ENCODE measurements at places on chromosomes 5 and 9.
A peak's percentile ranks its signal among the peaks of the same experiment; 100 is the strongest.

DNA sequence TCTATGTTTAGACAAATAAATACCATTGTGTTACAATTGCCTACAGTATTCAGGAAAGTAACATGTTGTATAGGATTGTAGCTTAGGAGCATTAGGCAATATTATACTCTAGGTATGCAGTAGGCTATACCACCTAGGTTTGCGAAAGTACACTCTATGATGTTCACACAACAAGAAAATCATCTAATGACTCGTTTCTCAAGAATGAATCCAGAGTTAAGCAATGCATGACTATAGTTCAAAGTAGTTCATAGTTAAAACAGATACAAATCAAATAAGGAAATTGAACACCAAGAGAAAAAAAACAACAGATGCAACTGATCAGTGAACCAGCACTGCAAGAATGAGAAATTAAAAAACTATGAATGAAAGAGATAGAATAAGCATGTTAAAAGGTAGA is 27.6 kb upstream of the ABLIM3 start:
- no peak for DNase-seq

GRCh38 chr9:133800266-133800665 is 62.1 kb upstream of the SARDH start:
- no peak for DNase-seq

- no peak for DNase-seq
Measured at GRCh38 chr9:13127131-13127530, 152.4 kb downstream of the MPDZ start.

GRCh38 chr9:92769990-92770359 is 5.3 kb upstream of the BICD2 start:
- no peak for DNase-seq

- DNase-seq, result no peak
Measured at GRCh38 chr9:123753016-123753415, 176.9 kb downstream of the DENND1A start.

DNA sequence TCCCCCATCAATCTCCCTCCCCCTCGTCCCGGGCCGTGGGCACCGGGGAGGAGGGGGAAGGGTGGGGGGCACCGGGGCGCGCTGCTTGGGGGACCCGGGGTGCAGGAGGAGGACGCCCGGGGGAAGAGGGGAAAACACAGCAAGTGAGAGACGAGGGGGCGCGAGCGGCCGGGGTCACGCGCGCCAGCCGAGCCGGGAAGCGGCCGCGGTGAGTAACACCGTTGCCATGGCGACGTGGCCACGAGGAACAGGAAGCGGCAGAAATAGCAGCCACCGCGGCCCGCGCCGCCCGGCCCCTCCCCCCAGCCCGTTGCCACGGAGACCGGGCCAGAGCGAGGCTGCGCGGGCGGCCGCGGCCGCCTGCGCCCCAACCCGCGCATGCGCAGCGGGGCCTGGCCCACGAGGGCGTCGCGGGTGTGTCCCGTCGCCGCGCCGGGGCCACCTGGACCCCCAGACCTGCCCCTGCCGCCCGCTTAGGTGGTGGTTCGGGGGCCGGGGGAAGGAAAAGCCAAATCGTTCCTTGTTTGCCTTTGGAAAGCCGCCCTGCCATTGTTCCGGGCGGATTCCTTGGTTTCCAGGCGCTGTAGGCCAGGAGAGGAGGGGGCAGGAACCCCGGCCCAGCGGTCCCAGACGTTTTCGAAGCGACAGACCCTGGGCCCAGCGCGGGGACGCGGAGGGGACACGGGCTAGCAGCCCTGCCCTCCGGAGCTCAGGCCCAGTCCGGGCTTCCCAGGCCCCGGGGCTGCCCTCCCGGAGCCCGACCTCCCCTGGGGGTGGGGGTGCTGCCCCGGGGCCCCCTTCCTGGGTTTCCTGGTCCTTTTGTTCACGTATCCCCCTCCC is 207.1 kb downstream of the C9orf50 start:
- peak; percentile 98 for DNase-seq

- DNase-seq, result no peak
Measured at GRCh38 chr5:66413931-66414330, 182.3 kb upstream of the MAST4 start.

DNA sequence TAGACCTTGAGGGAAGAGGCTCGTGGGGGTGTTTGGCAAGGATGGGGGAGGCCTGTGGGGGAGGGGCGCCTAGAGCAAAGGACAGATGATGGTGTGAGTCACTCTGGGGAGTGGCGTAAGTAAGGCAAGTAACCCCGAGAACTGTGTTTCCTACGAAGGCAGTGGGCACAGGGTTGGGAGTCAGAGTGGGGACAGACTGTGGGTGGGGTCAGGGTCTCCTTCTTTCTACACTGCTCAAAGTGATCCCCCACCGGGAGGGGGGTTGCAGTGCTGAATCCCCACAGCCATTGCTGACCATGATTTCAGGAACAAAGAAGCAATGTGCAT is 136.8 kb downstream of the TENT4A start:
- DNase-seq, result no peak

DNA sequence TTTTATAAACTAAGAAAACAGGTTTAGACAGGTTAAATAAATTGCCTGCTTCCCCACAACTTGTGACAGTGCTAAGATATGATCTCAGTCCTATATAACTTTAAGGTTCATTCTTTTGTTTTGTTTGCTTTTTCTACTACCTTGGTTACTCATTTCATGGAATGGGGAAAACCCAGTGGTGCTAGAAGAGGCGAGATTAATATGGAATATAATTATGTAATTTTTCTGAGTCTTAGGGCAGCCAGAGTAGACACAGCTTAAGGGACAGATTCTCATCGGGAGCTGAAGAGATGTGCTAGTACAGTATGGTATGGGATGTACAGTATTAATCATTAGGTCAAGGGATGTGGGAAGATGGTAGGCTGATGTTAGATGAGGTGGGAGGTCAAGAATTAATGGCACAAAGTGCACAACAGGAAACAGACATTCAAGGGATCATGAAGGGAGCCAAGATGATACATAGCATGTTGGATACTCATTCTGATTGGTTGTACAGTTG is 6.2 kb downstream of the TRIM32 start:
- DNase-seq, result no peak

DNA sequence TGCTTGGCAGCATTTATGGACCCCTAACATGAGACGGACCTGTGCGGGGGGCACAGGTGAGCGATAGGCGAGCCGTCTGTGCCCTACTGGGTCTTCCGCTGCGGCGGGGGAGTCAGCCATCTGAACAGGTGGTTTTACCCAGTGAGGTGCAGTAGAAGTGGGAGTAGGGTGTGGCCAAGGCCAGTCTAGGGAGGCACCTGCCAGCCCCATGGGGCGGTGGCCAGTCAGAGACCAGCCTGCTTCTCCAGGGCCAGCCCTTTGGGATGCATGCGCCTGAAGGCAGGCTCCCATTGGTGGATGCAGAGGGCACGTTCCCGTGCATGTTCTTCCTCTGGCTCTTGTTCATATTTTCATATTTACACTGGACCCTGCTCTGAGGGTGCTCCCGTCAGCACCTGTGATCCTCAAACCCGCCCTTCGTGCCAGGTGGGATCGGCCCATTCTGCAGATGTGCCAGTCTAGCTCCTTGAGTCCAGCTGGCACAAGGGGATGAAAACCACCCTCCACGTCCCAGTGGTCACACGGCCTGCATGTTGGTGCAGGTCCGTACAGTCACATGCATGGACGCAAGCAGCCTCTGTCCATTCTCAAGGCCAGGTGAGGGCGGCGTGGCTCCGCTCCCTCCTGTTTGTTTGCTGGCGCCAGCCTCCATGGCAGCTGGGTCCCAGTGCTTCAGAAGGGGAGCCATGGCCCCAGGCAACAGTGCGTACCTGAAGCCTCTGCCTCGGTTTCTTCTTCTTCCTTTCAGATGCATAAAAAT is 9.0 kb downstream of the COL5A1 start:
- no peak for DNase-seq

GRCh38 chr9:127717766-127718165 is 1.9 kb downstream of the TTC16 start:
- DNase-seq, result no peak

DNA sequence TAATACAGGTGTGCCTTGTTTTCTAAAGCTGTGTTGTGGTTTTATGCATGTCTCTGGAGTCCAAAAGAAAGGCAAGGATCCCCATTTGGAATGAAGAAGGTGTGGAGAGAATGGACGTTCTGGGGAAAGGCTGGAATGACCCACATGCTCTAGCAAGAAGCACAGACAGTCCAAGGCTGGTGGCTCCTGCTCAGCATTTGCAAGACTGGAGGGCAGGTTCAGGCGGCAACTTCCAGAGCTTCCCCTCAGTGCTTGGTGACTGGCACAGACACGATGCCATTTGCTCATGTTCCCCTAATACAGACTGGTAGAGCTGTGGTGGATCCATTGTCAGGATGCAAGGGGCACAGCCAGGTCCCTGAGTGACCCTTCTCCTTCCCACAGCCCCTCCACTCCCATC is 8.2 kb downstream of the SLC22A4 start:
- no peak for DNase-seq

DNA sequence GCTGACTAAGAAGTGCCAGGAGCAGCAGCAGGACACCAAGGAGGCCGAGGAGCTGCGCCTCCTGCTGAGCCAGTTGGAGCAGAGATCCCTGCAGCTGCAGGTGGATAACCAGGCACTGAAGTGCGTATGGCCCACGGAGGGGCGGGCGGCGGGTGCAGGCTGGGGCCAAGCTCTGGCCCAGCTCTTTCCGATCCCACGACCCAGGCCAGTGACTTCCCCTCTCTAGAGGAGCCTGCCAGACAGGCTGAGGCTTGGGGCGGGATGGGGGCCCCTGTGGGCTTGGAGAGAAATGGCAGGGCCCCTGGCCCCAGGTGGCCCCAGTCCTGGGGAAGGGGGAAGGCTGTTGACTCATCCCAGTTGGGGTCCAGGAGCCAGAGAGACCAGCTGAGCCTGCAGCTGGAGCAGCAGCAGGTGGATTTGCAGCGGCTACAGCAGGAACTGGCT is 3.6 kb downstream of the PTRH1 start:
- no peak for DNase-seq

GRCh38 chr5:126531543-126532120 is 63.4 kb downstream of the ALDH7A1 start:
- no peak for DNase-seq

GRCh38 chr5:107282061-107282460 is 388.7 kb downstream of the EFNA5 start:
- no peak for DNase-seq

- DNase-seq, result no peak
Measured at GRCh38 chr5:150149618-150150017, 6.0 kb downstream of the PDGFRB start.

- no peak for DNase-seq
Measured at GRCh38 chr5:166784545-166785078, 1506.8 kb upstream of the WWC1 start.

DNA sequence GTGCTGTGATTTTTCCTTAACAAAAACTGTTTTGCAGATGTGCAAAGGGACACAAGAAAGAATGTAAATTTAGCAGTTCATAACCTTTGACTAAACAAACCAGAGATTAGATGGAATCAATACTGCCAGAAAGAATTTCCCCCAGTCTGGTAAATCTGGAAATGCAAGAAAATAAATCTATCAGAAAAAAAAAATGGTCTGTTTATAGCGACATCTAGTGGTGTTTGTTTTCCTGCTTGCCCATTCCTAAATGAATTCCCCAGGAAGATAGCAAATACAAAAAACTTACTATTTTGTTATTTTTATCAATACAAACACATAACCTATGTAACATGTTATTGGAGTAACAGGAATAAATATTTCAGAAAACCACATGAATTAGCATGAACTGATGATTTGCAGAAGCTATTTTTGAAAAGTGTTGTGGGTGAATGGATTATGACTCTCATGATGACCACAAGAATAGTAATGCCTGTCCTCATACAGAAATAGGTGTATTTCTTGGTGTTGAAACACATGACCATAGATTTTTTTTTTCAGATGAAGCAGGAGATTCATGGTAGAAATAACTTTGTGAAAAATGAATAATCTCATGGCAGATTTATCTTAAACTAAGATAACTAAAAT is 1703.8 kb downstream of the MAT2B start:
- DNase-seq, result peak; percentile 3

DNA sequence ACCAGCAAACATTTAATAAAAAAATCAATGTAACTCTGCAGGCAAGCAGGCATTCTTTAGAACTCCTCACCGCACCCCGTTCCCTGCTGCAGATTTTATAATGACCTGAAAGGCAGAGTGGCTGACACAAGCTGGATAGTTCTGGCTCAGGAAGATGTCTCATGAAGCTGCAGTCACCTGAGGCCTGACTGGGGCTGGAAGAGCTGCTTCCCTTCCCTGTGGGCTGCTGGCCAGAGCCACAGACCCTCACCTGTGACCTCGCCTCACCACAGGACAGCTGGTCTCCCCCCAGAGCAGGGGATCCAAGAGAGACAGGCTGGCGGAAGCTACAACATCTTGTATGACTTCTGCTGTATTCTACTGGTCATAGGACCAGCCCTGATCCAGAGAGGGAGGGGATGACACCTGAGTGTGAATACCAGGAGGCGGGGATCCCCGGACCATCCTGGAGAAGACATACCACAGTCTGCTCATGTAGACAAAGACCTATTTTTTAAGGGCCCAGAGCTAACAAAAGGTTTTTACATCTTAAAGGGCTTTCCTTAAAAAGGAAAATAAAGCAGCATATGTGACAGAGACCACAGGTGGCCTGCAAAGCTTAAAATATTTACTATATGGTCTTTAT is 43.9 kb downstream of the RAPGEF1 start:
- DNase-seq, result no peak

DNA sequence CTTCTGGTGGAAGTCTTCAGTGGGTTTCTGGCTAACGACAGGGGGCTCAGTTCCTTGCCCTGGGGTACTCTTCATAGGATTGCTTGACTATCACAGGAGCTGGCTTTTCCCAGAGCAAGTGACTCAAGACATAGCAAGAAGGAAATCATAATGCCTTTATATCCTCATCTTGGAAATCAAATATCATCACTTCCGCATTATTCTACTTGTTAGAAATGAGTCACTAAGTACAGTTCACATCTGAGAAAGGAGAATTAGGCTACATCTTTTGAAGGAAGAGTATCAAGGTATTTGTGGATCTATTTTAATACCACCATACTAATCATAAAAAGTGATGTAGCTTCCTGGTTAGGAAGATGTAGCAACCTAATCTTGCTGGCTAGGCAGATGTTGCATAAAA is 148.2 kb upstream of the RAI14 start:
- DNase-seq, result no peak

DNA sequence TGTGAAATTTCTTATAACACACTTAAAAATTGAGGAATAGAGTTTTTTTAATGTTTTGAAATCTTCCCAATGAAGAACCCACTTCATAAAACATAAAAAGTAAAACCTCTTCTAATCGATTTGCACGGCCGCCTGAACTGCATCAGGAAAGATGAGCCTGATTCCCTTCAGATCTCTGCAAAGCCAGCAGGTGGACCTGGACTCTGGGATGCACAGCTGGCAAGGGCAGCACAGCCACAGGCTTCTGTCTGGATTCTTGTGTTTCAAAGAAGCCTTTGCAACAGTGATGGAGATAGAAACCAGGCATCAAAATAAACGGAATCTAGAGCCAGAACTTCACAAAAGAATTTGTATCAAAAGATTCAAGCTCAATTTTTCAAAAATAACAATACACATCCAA is 36.0 kb upstream of the SPATA31C2 start:
- no peak for DNase-seq

DNA sequence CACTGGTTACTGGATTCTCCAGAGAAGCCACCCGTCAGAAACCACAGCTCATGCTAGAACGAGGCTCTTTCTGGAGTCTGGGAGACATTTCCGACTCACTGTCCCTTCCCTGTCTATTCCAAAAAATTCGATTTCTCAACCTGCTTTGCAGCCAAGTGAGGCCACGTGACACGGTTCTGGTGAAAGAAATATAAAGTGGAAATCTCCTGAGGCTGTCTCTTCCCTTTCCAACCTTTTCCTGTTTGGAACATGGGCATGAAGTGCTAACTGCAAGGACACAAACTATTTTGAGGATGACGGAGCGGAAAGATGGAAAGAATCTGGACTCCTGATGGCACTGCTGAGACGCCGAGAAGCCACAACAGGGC is 6.1 kb upstream of the PTGS1 start:
- no peak for DNase-seq

- DNase-seq, result no peak
Measured at GRCh38 chr5:96628406-96628805, 33.8 kb upstream of the CAST start.

All from activated CD4-positive, alpha-beta T cell treated with anti-CD3 and anti-CD28 coated beads, Interleukin-2, Interleukin-4, amounts not matched to agents 100 ng/mL and 50 ng/mL, durations not matched to agents 16 hours and 8 hours (primary cell).